AG04449 (cell line): ENCODE measurements at places on chromosomes 7 and 10.

- DNase-seq: no peak
These were observed 37.8 kb downstream of the AOAH start for GRCh38 chr7:36686499-36686898.

GRCh38 chr7:40584667-40585433 lies 450.0 kb downstream of the SUGCT start:
- no peak for DNase-seq

GRCh38 chr10:10270126-10271050 lies 747.3 kb upstream of the CELF2 start:
- no peak for DNase-seq

GRCh38 chr10:122349758-122350369 lies 24.6 kb upstream of the PLEKHA1 start:
- DNase-seq: no peak

DNA sequence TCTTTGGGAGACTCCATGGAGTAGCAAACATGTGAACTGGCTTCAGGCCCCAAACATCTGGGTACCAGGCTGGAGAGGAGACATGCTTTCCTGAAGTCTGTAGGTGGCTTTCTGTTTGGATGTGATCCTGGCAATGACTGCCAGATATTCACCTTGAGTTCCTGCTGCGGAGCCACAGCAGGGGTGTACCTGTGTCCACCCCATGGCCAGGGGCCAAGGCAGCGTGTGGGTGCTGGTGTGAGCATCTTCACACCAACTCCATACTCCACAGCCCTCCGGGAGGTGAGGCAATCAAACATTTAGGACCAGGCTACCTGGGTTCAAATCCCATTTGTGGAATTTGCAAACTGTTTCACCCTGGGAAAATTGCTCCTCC lies 113.0 kb downstream of the ADCY1 start:
- no peak for DNase-seq

DNA sequence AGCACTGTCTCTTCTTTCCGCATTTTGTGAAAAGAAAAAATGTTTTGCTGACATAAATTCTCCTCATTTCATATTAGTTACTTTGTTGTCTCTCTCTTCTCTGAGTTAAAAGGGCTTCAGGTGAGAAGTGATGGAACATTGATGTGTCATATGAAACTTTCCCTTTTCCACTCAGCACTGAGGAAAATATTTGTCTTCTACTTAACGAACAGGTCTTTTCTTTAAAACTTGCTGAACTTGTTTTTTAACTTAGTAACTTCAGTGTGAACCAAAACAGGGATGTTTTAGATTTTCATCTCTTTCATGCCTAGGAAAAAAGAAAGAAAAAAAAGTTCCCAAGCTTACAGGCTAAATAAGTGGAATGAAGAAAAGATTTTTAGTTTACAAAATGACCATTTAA lies 19.0 kb upstream of the TSPAN12 start:
- no peak for DNase-seq

GRCh38 chr7:129376076-129376777 lies 58.0 kb upstream of the STRIP2 start:
- no peak for DNase-seq

GRCh38 chr10:110105873-110106272 lies 98.1 kb downstream of the ADD3 start:
- DNase-seq: no peak

DNA sequence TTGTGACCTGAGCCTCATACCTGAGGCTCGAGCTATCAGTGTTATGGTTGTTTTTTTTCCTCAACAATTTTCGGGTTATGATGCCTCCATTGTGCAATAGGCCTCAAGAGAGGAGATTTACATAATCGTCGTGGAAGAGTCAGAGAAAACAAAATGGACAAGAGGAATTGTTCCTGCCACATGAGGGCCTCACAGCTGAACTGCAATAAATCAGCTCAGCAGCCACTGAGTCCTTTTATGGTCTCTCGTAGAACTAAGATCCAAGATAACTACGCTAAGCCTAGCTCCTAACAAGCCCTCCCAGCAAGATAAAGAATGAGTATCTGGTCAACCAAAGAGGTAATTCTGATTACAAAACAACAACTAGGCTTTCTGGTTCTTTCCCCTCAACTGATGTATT lies 336.8 kb downstream of the WDR11 start:
- DNase-seq: no peak

DNA sequence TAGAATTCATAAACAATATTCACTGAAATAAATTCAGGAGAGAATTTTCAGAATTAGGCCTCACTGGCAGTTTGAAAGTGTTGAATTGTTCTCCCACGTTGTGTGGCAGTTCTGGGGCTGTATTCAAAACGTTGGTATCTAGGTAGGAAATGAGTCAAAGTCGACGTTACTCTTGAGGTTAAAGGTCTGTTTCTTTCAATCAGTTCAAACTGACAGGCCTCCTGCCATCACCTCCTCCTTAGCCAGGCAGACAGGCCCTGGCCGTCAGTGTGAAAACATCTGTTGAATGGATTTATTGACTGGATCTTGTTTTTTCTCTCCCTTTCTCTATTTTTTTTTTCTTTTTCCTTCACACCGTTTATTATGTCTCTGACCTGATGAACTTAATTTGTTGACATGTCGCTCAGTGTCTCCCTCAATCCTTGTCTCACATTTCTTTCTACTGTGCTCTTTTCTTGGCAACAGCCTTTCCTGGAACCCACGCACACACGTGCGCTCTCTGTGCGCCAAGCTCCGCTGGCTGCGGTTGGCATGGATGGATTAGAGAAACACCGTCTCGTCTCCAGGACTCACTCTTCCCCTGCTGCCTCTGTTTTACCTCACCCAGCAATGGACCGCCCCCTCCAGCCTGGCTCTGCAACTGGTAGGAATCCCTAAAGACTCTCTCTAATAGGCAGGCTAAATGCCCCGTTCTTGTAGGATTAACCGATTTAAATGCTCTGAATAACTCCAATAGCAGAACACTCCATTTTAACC lies 231.7 kb downstream of the HDAC9 start:
- no peak for DNase-seq

DNA sequence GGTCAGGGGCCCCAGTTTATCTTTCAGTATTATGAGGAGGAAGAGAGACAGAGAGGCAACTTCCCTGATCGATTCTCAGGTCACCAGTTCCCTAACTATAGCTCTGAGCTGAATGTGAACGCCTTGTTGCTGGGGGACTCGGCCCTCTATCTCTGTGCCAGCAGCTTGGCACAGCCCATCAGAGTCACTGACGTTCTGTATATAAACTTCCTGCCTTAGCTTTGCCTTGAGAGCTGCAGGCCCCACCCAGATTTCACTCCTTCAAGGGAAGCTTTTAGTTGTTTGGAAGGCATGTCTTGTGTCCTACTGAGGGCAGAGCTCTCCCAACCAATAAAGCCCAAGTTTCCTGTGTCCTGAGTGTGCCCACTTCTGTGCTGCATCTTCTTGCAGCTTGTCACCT lies 242.5 kb upstream of the PRSS58 start:
- DNase-seq: no peak

DNA sequence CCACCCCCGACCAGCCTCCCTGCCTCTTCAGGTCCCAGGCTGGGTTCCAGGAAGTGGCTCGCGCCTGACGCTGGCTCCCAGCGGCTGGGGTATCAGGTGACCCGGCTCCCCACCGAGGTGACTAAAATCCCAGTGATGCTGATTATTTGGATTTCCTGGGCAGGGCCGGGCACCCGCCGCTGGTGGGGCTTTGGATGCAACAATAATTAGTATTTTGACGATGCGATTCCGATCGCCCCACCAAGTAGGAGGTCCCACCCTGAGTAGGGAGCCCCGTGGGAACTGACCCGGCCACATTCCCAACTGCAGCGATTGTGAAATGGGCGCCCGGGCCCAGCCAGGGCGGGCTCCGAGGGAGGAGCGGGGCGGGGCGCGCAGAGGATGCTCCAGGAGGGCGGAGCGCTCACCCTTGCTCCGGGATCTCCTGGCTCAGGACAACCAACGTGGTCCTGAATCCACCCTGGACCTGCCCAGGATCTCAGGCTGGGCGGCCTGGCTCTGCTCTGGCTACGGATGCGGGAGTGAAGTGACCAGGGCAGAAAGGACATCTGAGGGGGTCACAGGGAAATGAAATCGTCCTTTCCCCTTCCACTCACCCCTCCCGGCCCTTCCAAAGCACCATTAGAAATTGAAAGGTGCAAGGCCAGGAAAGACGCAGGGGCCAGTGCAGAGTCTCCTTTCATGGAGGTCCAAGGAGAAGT lies 32.6 kb downstream of the DUSP5 start:
- DNase-seq: no peak

DNA sequence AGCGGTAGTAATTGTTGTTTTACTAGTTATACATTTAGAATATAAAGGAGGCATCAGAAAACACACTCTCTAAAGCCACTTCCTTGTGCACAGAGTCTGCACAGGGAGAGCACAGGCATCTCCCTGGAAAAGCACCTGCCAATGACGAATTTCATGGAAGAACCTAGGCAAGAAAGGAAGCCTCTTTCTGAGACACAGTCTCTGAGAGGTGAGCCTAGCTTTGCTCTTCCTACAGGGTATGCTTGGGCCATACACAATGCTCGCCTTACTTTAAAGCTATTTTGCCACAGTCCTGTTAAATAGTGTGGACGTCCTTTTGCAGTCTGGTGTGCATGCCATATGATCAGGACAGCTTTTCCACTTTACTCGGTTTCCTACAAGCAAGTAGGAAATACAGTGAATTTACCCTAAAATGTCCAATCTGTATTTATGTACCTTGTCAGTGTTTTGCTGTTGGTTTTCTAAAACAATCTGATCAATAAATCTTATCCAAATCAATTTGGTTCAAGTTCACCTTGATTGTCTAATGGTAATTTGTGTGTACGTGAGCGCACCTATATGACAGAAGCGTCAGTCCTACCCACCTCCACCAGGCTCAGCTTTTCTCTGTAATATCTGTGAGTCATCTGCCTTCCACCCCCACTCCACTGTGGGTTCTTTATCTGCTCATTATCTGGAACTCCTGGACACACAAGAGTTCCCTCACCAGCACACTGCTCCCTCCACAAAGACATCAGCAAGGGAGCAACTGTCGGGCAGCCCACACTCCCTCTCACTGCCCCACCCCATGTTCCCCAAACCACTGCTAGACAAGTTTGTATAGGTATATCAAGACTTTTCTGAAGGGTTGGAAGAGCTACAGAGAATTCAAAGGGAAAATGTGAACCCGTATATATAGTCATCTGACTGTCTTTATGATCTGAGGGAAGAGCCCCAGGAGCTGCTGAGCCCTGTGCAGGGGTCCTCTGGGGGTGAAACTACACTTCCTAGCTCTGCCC lies 65.2 kb downstream of the KLHDC10 start:
- DNase-seq: no peak

DNA sequence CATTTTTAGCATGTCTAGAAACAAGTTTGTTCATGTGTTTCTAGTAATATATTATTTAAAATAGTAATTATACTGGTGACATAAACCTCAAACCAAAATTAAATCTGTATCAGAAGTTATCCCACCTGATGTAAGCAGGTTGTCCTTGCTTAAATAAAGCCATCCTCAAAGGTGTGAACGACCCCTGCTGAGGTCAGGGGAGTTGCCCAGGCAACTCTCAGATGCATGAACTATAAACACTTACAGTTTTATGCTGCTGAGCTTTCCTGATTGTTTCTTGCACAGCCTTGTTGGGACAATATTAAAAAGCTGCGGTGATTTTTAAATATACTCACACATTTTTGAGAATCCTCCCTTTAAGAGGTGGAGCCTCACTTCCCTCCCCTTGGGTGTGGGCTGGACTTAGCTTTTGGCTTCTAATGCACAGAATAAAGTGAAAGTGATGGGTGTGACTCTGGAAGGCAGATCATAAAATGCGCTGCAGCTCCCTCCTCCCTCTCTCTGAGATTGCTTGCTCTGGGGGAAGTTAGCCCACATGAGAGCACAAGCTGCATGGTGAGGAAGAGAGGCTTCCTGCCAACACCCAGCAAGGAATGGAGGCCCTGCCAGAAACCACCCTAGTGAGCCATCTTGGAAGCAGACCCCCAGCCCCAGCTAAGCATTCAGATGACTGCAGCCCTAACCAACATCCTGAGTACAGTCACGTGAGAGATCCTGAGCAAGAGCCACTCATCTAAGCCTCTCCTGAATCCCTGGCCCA lies 152.7 kb downstream of the SKIDA1 start:
- DNase-seq: peak; percentile 72

DNA sequence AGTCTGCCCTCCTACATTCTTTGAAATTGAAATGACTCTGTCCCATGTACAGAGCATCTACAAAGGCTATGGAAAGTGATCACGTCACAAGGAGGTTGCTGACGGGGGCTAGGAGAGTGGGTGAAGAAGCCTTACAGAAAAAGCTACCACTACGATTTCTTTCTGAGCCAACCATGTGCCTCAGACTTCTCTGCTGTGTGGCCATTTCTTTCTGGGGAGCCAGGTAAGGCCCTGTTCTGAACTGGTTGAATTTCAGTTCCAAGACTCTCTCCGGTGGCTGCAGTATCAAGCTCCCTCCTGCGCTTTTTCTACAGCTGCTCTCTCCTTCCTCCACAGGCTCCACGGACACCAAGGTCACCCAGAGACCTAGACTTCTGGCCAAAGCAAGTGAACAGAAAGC lies 112.5 kb upstream of the PRSS1 start:
- DNase-seq: no peak

DNA sequence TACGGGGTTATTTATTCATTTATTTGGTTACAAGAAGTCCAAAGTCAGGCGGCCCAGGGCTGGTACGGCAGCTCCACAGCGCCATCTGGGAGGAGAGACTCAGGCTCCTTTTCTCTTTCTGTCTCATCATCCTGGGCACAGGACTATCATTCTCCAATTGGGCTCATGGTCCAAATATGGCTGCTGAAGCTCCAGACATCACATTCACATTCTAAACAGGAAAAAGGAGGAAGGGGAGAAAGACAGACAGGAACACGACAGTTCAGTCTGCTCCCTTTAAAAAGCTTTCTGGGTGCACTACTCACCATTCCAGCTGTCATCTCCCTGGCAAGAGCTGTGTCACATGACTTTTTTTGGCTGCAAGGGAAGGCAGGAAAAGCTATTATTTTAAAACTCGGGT lies 74.4 kb upstream of the PDZD8 start:
- no peak for DNase-seq

DNA sequence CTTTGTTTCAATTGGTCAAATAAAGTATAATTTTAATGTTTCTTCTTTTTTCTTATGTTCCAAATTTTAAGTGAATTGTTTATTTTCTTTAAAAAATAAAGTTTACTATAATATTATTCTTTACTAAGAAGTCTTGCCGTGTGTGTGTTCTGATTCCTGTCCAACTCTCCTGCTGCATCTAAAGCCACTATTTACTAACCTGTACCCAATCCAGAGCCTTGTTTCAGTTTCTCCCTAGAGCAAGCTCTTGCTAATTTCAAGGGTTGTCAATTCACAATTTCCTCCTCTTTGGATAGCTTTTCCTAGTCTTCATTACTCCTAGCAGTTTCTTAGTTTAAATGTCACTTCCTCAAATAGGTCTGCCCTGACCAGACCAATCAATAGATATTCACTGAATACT lies 314.9 kb upstream of the SEMA3A start:
- DNase-seq: no peak

- no peak for DNase-seq
These were observed 76.0 kb downstream of the PLXDC2 start for GRCh38 chr10:19892270-19892669.

- DNase-seq: no peak
These were observed 53.9 kb upstream of the ARID5B start for GRCh38 chr10:61847640-61848039.

DNA sequence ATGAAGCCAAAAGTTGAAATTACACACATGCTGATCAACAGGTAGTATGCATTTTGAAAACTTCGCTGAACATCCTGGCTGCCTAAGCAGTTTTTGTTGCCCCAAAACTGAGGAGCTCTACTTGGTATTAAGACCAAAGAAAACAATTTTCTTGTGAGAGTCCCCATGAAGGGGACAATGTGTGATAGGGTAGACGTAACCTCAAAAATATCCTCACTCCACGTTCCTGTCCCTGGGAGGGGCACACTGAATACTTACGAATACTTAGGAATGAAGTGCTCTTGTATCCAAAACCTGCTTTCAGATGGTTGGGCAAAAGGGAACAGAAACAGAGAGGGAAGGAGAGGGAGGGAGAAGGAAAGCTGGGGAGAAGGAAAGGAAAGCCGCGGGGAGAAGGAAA lies 24.7 kb downstream of the CCDC6 start:
- no peak for DNase-seq
